ENCODE measurements at places on chromosomes 7 and 10. TPM values are rescaled to one million over a fixed set of nuclear protein-coding genes. Genes with fewer than 3 reads are reported as not detected.

Gene TMEM225B
- total RNA-seq = 1.6 TPM

- peak; percentile 21 for DNase-seq
These were observed 192.2 kb upstream of the RHOBTB1 start for GRCh38 chr10:61136139-61136538.

Gene RASA4B
- 20.6 TPM for total RNA-seq

DNA sequence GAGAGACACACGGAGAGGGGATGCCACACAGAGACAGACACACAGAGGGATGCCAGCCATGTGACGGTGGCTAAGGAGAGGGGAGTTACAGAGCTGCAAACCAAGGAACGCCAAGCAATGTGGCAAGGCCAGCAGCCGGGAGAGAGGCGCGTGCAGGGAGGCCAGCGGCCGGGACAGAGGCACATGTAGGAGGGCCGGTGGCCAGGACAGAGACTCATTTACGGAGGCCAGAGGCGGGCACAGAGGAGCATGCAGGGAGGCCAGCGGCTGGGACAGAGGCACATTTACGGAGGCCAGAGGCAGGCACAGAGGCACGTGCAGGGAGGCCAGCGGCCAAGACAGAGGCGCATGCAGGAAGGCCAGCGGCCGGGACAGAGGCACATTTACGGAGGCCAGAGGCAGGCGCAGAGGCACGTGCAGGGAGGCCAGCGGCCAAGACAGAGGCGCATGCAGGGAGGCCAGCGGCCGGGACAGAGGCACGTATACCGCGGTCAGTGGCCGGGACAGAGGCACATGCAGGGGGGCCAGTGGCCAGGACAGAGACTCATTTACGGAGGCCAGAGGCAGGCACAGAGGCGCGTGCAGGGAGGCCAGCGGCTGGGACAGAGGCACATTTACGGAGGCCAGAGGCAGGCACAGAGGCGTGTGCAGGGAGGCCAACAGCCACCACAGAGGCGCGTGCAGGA is 40.4 kb downstream of the INSIG1 start:
- DNase-seq = no peak

DNA sequence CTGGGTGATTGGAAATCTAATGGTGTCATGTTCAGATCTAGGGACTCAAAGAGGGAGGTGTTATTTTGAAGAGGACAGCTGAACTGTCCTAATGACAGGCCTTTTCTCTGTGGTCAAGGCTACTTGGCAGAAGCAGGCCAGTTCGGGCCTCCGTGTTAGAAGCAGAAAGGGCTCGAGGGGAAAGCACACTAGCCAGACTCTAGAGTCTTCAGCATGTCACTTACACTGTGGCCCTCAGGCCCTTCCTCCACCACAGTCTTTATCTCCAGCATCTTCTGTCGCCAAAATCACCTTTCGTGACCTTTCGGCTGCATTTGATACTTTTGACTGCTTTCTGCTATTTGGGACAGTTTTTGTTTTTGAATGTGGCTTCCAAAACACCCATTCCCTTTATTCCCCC is 123.3 kb downstream of the CNNM2 start:
- no peak for DNase-seq

Measured in B cell (primary cell).